ENCODE measurements at places on chromosomes 7 and 10.

GRCh38 chr7:77649716-77650349, 46.4 kb upstream of the RSBN1L start:
- no peak for DNase-seq

DNA sequence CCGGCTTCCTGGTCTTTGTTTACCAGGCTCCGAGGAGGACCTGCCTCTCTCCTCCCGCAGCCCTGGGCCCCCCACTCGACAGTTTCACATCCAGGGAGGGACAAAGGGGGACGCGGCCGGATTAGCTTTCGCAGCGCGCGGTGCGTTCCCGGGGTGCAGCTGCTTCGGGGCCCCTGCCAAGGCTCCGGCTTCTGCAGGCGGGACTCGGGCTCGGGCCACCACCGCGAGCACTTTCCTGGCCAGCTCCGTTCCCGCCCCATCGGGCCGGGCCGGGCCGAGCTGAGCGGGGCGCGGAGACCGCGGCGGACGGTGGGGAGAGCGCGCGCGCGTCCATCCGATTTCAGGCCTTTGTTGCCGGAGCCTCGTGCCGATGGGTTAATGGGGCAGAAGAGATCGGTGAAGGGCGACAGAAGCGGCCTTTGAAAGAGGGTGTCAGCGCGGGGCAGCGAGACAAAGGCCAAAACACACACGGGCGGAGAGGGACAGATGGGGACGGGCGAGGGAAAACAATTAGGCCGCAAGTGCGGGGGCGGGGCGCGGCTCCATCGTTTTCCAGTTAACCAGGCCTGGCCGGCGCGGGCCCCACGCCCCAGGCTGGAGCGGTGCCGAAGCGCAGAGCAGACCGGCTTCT, 8.5 kb upstream of the UNCX start:
- no peak for DNase-seq

DNA sequence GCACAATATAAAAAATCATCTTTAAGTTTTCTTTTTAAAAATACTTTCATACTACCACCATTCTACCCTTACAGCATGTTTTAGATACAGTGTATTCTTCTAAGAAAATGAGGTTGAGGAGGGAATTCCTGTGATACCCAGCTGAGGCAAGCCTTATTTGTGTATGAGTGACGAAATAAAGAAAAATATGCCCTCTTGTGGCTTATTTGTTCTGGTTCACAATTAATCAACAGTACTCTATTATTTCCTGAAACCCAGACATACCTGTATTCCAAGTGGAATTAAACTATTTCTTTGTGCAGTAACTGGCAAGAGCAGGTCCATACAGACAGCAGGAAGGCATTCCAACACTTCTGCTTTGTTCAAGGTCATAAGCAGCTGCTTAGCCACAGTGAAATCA, 4.5 kb upstream of the SEMA3D start:
- DNase-seq: no peak

GRCh38 chr10:61050120-61050745, 106.2 kb upstream of the RHOBTB1 start:
- no peak for DNase-seq

DNA sequence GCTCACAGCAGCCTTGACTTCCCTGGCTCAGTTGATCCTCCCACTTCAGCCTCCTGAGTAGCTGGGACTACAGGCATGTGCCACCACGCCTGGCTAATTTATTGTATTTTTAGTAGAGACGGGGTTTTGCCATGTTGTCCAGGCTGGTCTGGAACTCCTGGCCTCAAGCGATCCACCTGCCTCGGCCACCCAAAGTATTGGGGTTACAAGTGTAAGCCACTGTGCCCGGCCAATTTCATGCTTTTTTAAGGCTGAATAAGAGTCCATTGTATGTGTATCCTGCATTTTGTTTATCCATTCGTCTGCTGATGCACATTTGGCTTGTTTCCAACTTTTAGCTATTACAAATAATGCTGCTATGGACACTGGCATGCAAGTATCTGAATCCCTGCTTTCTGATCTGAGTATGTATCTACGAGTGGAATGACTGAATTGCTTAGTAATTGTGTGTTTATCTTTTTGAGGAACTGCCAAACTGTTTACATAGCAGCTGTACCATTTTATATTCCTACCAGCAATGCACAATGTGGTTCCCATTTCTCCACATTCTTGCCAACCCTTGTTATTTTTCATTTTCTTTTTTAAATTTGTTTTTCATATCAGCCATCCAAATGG, 37.3 kb upstream of the TPST1 start:
- no peak for DNase-seq

DNA sequence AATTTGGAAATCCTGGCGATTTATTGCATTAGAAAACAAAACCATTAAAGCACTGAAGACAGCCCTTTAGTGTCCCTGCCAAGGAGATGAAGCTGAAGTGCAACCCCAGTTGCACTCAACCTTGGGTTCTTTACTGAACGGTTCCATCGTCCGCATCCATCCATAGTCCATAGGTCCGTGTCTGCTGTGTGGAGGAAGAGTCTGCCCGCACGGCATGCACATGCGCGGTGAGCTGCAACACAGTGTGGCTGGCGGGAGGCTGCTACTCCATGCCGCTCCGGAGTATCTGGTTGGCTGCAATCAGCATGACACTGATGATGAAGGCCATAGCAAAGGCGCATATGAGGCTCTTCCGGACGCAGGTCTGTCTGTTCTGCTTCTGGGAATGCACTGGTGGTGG, 624.6 kb downstream of the CALN1 start:
- no peak for DNase-seq

DNA sequence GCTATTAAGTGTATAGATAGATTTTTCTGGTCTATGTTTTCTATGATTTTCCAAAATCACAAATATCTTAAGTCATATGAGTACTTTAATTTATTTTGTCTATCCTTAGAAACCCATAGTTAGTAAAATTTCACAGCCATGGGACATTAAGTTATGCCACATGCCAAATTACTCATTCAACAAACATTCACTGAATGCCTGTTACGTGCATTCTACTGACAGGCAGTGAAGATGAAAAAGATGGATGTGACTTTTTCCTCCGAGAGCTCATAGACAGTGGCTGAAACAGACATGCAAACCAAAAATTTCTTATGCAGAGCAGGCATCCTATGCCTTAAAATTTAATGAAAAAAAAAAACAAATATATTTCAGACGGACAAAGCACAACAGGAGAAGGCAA, 84.9 kb downstream of the CHRM2 start:
- DNase-seq: no peak

GRCh38 chr10:43071865-43072650, 4.8 kb upstream of the RET start:
- no peak for DNase-seq

DNA sequence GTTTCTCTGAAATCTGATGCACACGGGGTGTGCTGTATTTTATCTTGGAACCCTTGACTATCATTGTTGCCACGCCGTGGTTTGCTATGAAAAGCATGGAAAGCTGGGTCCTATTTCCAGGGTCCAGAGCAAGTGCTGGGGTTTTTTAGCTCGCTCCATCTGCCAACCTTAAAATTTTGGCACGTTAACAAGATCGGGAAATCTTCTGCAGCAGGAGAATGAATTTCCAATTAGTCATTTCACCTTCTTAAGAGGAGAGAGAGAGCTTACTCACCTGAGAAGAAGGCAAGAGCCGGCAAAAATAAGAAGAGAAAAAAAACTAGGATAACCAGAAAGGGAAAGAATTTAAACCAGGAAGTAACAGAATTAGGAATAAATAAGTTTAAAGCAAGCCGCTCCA, 223.6 kb upstream of the CELF2 start:
- DNase-seq: no peak

DNA sequence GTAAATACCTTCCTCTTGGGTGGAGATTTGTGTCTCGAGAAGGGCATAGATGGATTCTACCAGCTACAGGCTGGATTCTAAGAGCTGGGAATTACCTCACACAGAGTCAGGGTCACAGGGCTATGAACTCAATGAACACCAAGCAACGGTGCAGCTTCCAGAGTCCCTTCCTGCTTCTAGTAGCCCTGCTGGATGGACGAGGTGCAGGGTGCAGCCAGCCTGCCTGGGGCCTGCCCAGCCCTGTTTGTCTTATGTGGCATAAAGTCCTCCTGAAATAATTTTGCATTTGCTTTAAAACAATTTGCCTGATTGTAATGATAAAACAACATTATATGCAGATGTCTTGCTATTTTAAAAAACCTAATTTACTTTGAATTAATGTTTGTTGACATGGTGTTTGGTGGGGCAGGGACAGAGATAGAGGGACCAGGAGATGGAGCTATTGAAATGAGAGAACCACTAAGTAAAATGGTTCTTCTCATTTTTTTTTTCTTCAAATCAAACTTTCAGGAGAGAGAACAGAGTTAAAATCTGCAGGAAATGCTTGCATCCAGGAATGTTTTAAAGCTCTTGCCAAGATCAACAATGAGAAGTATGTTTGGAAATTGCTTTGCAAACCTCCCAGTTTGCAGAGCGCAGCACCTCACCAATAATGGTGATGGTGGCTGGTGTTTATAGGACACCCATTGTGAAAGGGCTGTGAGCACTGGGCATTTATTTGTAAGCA, 305.4 kb upstream of the PODXL start:
- no peak for DNase-seq
